ENCODE measurements at places on chromosomes 6 and 20.

DNA sequence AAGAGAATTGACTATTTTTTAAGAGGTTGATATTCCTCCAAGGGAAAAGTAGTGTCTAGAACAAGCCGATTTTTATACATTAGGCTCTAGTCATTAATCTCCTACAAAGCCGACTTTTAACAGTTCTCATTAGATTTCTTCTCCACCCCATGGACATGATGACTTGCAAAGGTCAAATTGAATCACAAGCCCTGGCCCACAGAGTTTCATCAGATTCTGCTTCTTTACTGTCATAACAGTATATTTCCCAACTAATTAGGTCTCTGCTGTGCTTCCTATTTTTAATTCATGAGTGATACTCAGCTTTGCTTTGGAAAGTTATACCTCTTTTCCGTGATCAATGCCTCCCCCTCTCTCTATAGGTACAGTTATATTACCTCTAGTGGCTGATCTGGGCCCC, 90.6 kb upstream of the ADGRB3 start:
- no peak for DNase-seq

DNA sequence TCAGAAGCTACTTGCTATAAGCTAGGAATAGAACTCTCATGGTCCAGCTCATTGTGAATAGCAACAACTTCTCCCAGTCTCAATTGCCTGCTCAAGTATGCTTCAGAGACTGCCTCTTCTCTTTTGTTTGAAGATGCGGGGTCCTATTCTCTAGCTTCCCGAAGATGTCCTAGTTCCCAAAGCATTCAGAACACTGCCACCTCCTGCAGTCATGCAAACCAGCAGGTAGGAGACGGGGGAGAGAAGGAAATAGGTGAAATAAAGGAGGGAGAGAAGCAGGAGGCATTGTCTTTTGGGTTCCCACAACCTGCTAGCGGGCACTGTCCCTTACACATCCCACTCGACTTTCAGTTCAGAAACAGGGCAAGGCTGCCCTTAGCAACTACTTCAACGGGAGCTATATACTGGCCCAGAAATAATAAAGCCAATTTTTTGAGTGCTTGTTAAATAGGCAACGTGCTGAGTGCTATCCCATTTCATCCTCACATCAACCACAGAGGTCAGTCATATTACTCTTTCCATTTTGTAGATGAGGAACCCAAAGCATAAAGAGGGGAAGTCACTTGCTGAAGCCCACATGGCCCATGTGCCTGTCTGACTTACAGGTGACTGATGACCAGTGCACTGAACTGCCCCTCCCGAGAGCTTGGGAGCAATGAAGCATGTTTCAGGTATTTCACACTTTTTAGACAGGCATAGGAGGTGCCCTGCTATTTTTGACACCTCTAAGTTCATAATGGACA, 61.9 kb upstream of the ATXN1 start:
- DNase-seq, result no peak

GRCh38 chr6:163320402-163320801, 94.1 kb upstream of the QKI start:
- DNase-seq, result no peak

GRCh38 chr20:33667676-33668465, 1.1 kb downstream of the ACTL10 start:
- DNase-seq, result peak; percentile 90

DNA sequence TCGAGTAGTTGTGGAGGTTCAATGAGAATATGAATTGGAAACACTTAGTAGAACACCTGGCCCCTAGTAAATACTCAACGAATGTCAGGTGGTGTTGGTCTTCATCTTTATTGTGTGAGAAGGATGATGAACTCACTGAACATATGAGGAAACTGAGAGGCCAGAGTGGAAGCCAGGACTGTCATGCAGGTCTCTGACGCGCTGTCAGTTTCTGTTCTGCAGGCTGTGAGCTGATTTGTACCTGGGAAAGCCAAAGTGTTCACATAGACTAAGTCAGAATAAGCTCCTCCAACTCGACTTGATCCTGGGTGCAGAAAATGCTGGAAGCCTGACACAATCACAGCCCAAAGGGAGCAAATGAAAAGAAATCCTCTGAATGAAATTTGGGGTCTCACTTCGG, 222.2 kb downstream of the LY86 start:
- no peak for DNase-seq

DNA sequence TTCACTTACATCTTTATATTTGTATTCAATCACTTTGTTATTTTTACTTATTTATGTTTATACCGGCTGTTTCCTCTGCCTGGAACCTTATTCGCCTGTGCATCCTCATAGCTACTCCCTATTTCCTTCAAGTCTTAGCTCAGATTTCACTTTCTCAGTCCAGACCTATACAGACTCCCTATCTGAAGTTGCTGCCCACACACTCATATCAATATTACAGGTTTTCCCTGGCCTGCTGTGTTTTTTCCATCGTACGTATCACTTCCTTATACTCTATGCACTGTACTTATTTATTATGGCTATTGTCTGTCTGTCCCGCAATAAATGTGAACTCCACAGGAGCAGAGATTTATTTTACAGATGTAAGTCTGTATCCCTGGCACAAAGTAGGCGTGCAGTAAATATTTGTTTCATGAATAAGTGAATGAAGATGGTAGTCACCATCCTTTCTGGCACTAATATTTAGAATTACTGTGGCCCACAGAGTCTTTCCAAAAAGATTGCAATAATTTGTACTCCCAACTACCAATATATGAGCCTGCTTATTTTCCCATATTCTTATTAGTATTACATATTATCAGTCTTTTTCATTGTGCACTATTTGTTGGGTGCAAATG, 64.9 kb downstream of the TNFAIP3 start:
- DNase-seq, result no peak

- no peak for DNase-seq
Measured at GRCh38 chr6:151052021-151052646, 186.6 kb downstream of the MTHFD1L start.

DNA sequence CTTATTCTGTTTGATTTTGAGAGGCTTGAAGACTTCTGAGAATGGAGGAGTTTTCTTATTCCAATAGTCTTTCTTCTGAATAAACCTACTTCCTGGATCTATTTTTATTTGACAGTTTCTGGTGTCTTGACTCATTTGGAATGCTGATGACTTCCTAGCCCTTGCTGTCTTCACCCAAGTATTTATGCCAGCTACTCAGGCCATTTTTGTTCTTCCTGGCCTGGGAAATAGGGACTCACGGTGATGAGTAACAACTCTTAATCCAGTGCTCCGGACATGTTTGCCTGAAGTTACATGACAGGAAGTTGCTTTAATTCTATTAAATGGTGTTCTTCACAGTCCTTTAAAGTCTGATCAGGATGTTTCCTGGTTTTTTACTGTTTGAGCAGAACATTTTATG, 272.1 kb upstream of the EYS start:
- DNase-seq, result no peak

- no peak for DNase-seq
Measured at GRCh38 chr6:151723152-151723551, 84.3 kb upstream of the ESR1 start.

- DNase-seq, result no peak
Measured at GRCh38 chr6:39599341-39599740, 125.9 kb downstream of the KIF6 start.

DNA sequence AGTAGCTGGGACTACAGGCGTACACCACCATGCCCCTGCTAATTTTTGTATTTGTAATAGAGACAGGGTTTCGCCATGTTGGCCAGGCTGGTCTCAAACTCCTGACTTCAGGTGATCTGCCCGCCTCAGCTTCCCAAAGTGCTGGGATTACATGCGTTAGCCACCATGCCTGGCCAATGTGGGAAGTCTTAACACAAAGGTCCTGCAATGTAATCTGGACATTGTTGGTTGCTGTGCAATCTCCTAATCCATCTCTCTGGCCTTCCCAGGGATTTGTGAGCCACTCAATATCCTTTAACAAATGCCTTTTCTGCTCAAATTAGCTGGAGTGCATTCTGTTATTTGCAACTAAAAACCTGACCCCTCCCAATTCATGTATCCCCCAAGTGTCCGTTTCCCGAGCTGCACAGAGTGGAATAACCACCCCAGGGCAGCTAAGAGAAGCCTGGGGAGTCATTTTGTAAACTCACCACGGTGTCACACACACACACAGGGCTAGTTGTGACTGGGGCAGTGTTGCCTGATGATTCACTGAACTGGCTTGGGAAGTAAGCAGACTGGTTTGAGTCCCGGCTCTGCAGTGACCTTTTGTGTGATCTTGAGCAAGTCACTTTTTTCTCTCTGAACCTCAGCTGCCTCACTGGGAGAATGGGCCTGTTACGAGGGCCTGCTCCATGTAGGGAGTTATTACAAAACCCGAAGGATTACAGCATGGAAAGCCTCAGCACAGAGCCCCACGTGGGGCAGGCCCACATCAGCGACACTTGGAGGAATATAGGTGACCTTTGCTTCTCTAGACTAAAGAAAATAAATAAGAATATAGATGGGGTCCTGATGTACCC, 152.3 kb downstream of the ZMYND8 start:
- DNase-seq, result peak; percentile 30

DNA sequence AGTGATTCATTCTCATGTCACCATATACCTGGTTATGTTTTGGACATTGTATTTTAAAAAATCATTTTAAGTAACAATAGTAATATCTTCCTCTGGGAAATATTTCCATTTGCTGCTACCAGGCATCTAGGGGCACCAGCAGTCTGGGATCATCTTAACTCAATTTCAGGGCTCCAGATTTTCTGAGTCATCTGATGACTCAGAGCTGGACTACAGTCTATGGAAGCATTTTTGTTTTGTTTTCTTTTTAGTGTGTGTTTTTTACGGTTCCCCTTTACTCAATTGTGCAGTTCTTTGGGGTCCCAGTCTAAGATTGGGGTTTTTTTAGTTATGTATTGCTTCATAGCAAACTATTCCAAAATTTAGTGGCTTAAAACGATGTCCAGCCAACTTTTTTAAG, 5.7 kb upstream of the FKBP5 start:
- no peak for DNase-seq

DNA sequence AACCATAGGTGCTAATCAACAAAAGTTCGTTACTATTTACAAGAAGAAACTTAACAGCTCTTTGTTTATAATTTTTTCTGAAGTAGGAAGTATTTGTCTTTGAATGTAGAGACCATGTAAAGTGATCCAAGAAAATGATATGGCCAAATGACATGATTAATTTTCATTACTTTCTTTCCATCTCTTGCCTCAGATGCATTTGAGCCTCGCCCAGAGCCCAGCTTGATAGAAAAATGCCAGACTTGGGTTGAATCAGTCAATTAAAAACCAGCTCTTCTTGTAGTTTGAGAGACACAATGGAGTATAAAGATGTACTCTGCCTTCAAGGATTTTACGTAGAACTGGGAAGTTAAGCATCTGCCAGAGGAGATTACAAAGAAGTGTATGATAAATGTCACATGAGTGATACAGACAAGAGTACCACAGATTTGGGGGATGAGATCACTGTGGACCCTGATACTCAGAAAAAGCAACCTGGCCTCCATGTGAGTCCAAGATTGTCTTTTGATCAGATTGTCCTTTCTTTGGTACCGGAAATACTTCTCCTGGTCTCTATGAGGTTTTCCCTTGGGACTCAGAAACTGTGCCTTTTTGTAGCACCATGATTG, 92.5 kb upstream of the SUPT3H start:
- DNase-seq, result no peak

GRCh38 chr6:52312461-52312860, 27.9 kb upstream of the MCM3 start:
- DNase-seq, result no peak

GRCh38 chr6:36594816-36595643, 868 bp downstream of the SRSF3 start:
- DNase-seq, result no peak

- no peak for DNase-seq
Measured at GRCh38 chr20:50523552-50524167, 13.5 kb downstream of the PTPN1 start.

DNA sequence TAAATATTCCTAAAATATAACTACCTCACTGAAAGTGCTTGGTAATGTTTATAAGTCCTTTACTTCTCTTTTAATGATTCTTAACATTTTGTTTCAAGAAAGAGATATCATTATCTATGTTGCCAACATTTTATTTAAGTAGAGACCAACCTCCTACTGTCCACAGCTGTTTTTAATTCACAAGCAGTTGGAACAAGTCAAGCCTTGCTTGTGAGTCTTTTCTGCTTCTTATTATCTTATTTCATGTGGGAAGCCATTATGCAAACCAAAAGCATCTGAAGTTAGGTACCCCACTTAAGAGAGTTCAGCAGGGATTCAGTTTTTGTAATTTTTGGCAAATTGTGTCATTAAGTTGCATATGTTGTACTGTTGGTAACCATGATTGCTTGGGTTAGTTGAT, 1714.5 kb downstream of the GRIK2 start:
- no peak for DNase-seq

Data from psoas muscle (tissue), 8 donors.